GOT3 (cell line): ENCODE measurements at places on chromosomes 16 and 17.

GRCh38 chr17:29369831-29370735 lies 20.1 kb upstream of the TAOK1 start:
- no peak for DNase-seq

- no peak for DNase-seq
These were observed 17.8 kb upstream of the GGA2 start for GRCh38 chr16:23527961-23528643.

DNA sequence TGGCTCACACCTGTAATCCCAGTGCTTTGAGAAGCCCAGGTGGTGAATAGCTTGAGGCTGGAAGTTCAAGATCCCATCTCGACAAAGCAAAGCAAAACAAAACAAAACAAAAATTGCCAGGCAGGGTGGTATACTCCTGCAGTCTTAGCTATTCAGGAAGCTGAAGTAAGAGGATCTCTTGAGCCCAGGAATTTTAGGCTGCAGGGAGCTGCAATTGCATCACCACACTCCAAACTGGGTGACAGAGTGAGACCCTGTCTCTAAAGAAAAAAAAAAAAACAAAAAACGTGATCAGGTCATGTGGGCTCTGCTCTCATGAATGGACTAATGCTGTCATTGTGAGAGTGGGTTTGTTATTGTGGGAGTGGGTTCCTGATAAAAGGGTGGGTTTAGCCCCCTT lies 409.1 kb downstream of the NPIPA7 start:
- DNase-seq, result no peak

DNA sequence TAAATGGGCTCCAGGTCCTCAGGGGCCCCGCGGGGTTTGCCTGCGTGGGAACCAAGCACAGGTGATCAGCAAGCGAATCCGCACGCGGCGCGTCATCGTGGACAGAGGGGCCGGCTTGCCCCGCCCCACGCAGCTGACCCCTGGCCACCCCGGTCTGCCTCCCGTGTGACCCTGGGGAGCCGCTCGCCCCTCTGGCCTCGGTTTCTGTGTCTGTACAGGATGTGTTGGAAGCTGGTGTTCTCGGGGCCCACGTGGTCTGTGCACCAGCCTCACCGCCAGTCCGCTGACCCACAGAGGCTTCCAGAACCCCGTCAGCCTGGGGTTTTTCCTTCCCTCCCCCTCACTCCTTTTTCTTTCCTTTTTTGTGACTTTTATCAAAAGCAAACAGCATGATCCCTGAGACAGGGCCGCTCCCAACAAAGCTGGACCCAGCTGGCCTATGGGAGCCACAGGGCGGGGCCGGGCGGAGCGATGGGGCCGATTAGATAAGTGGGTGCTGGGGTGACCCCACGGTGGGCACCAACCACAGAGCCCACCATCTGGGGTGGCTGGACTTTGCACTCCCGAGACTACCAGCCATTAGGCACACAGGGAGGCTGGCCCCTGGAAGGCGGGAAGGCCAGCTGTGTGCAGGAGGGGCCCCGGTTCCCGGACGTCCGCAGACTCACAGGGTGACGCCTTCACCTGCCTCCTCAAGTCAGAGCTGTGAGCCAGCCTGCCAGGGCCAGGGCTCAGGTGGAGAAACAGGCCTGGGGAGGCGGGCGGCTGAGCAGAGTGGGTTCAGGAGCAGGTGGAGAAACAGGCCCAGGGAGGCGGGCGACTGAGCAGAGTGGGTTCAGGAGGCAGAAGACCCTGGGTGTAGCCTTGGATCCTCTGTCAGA lies 56.0 kb downstream of the ZFPM1 start:
- no peak for DNase-seq

GRCh38 chr17:75289832-75290337 lies 652 bp upstream of the SLC25A19 start:
- no peak for DNase-seq

- DNase-seq, result no peak
These were observed 46.0 kb downstream of the TMC5 start for GRCh38 chr16:19463468-19464315.

- DNase-seq, result no peak
These were observed 18.4 kb downstream of the CYB5D2 start for GRCh38 chr17:4161192-4161966.

DNA sequence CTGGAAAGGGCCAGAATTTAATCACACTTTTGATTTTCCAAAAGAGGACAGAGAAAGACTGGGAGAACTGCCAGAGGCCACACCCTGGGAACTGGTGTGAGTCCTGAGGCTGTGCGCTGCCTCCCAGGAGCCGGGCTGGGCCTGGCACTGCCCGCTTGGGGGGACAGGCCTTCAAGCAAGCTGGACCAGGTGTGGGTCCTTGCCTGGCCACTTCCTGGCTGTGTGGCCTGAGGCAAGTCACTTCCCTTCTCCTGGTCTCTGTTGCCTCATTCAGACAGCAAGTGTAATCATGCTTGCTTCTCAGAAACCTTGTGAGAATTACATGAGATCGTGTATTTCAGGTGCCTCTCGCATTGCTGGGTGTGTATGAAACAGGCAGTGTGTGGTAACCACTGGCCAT lies 143.0 kb downstream of the SNX29 start:
- no peak for DNase-seq

DNA sequence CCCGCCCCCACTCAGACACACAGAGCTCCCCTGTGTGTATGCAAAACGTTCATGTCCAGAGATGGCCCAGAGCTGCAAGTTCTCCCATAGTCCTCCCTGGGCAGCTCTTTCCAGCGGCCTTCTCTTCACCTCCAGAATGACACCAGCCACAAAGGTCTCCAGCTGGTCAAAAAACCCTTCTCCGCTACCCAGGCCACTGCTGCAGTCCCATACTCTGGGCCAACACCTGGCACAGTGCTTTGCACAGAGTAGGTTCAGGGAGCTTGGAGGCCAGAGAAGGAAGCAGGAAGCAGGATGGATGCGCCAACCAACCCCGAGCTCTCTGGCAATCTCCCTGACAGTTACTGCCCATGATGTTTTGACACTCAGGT lies 1.1 kb upstream of the STAT5B start:
- DNase-seq, result no peak

- DNase-seq, result no peak
These were observed 3.9 kb upstream of the EFTUD2 start for GRCh38 chr17:44903012-44903685.

- no peak for DNase-seq
These were observed 97.4 kb upstream of the ZFHX3 start for GRCh38 chr16:73145166-73145880.

DNA sequence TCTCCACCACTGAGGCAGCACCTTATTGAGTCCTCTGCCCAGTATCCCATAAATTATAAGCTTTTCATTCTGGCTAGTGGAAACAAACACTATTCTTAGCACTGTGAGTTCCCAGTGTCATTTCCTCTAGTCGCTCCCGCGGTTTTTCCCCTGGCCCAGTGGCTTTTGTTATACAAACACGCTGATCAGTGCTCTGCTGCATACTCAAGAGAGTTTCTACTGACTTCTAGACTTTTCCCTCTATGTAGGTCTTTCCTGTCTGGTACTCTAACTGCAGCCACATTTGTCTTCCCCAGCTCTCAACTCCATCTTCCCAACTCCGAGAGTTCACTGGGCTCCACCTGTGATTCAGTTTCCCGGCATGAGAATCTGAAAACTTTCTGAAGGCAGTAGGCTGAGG lies 556.6 kb upstream of the SALL1 start:
- no peak for DNase-seq

DNA sequence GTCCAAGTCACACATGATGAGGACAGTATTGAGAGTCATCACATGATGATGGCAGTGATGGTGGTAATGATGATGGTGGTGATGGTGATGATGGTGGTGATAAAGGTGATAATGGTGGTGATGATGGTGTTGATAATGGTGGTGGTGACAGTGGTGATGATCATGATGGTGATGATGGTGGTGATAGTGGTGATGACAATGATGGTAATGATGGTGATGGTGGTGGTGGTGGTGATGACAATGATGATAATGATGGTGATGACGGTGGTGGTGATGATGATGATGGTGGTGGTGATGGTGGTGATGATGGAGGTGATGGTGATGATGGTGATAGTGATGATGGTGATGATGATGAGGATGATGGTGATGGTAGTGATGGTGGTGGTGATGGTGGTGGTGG lies 190.2 kb upstream of the ZNF469 start:
- no peak for DNase-seq

DNA sequence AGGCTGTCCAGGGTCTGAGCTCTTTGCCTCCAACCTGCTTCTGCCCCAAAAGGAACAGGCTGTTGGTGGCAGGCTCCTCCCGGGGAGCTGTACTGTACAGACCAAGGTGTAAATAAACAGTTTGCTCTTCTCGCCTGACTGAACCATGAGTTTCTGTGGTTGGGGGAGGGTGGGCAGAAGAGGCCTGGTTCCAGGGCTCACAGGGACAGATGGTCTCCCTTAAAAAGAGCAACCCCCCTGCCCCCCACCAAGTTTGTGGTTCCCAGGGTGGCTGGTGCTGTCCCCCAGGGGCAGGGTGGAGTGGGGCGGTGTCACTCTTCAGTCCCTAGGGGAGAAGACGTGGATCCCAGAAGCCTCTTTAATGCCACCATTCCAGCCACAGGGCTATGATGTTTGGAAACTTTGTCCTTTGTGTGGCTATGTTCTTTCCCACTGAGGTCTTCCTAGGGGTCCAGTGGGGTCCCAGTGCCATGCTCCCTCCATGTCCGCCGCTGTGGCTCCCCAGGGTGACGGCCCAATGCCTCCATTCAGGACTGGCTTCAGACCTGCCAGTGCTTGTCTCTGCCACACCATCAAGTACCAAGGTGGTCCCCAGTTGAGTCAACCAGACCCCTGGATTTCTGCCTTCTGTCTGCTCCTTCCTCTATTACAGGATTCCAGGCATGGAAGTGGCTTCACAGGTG lies 146.7 kb downstream of the RAB11FIP4 start:
- DNase-seq, result no peak

DNA sequence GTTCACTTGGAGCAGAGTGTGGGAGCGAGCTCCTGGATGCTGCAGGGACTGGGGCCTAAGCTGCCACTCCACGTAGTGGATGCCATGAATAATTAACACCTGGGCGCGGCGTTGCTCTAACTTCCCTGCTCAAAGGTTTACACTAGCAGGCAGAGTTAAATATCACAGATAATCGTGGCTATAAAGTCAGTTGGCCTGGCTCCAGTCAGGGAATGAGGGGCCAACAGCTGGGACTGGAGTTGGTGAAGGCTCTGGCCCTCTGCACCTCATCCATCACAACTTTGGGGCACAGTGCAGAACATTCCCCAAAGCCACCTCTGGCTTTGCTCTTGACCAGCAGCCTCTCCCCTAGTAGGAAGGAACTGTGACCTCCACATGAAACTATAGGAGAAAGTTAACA lies 10.9 kb downstream of the HOXB4 start:
- no peak for DNase-seq
